Vagina (tissue), 2 donors: ENCODE measurements at places on chromosomes 1 and 21.

DNA sequence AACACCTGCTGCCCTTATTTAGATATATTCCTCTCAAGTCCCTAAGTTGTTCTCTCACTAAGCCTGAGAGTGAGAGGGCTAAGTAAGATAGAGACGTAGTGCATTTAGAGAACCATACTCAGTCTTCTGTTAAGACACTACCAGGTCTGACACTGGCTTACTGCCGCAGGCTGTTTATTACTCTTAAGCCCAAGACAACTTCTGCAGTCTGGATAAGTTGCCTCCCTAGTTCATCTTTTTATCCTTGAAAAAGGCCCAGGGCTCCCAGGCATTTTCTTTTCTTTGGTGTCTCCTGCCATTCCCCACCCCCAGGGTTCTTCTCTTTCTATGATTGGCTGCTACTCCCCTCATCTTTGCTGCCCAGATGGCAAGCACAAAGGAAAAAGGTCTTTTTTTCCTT, 38.7 kb downstream of the CACHD1 start:
- no peak for DNase-seq

GRCh38 chr1:213284626-213285025, 233.6 kb downstream of the RPS6KC1 start:
- DNase-seq = no peak

DNA sequence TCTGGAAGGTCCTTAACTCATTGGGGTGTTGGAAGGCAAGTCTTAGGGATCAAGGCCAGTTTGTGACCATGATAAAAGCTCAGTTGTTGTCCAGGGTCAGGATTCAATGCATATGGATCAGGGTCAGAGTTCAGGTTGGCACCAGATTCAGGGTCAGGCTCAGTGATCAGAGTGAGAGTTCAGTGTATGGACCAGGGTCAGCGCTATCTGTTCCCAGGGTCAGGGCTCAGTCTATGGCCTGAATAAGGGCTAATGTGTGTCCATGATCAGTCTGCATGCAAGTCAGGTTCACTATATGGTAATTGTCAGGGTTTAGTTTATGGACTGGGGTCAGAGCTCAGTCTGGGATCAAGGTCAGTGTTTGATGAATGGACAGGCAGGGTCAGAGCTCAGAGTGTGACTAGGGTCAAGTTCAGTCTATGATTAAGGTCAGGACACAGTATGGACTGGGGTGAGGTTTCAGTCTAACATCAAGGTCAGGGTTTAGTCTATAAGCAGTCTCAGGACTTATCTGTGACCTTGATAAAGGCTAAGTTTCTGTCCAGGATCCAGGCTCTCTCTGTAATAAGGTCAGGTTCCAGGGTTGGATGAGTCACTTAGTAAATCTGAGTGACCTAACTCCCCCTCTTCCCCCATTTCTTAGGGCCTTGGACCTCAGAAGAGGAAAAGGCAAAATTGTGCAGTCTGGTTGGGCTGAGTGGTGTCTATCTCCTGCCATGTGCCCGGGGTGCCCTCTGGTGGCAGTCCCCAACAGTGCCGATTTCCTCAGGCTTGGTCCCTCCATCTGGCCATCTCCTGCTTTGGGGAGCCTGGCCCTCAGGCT, 23.8 kb downstream of the KNCN start:
- DNase-seq = no peak

DNA sequence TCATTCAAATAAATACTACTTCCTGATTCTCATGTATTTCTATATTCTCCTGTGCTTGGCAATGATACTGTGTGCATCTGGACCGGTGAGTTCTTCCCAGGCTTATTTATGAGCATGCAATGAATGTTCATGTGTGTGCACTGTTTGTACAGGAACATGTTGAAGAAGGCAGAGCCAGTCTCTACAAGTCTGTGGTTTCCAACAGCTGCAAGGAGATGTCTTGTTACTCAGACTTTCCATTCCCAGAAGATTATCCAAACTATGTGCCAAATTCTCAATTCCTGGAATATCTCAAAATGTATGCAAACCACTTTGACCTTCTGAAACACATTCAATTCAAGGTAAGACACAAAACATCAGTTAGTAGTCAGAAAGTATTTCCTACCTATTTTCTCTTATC, 19.1 kb downstream of the FMO1 start:
- no peak for DNase-seq

DNA sequence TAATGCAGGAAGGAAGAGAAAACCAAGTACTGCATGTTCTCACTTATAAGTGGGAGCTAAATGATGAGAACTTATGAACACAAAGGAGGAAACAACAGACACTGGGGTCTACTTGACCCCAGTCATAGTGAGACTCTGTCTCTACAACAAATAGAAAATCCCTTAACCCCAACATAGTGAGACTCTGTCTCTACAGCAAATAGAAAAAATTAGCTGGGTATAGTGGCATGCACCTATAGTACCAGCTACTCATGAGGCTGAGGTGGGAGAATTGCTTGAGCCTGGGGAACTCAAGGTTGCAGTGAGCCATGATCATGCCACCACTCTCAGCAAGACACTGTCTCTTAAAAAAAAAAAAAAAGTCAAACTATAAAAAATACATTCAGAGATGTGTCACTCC, 42.7 kb downstream of the GIPC2 start:
- DNase-seq = no peak

DNA sequence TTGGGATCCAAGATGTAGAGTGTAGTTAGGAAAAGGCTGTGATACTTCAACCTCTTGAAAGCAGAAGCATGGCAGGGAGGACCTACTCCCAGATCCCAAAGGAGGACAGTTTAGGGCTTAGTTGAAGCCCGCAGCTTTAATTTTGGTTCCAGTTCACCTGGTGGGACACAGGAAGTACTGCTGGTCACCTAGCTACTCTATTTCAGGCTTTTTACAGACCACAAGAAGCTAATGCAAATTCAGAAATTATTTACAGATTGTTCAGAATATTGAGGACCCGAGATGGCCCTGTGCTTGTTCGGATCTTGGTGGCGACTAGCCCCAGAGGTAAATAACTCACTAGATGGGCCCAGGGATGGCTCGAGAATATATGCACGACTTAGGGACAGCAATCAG, 6.4 kb upstream of the SMCP start:
- no peak for DNase-seq

GRCh38 chr1:39890273-39890672, 7.0 kb upstream of the TRIT1 start:
- DNase-seq = no peak

- DNase-seq = no peak
Observed at GRCh38 chr1:56688522-56689026, 43.5 kb downstream of the PRKAA2 start.

DNA sequence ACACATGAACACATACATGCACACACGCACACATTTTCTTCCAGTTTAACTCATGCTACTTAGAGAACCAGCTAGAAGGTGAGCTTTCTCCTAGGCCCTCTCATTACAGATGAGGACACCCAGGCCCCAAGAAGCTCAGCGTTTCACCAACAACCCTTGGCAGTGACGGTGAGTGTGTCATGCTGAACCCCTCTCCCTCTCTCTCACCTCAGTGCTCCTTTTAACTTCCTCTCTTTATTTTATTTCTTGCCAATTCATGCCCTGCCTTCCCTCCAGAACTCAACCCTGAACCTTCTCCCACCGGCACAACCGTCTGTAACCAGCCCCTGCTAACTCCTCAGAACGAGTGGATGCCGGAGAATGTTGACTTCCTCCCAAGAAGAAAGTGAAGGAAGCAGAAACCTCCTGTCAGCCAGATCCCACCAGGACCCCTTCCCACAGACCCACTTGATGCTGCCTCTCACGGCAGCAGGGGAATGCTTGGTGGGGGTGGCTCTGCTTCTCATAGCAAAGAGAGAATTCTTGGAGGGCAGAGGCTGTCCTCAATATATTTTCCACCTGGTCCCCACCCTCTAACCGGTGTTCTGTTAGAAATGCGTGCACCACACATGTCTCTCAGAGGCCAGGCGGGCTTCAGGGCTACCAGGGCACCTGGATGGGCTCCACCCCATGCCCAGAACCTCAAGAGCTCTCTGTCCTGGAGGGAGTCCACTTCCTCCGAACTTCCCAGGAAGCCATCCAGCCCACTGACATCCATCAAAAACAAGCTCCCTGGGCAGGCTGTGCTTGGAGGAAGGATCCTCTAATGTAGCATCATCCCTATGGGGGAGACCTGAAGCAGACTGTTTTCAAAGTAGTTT, 134.0 kb downstream of the TOMM20 start:
- no peak for DNase-seq

GRCh38 chr1:227929751-227930472, 17.8 kb downstream of the WNT9A start:
- no peak for DNase-seq

DNA sequence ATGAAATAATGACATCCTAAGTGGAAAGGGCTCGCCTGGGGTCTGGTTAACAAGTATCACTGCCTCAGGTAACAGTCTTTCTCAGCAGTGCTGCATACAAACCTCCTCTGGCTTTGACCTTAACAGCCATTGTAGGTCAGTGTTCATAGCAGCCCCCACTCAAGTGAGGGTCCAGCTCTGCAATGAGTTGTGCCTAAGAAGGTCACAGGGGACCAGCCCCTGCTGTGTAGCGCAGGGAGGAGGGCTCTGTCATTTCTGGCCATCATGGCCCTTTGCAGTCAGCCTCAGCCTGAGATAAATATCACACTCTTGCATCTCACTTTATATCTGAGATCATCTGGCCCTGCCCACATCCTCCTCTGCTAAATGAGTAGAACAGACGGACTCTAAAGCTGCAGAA, 18.1 kb upstream of the MYSM1 start:
- DNase-seq = no peak

- no peak for DNase-seq
Observed at GRCh38 chr1:3588395-3588794, 22.9 kb downstream of the MEGF6 start.
